Metanephros (tissue), 2 donors: ENCODE measurements at places on chromosomes 2 and 18. TPM values are rescaled to one million over a fixed set of nuclear protein-coding genes. Genes with fewer than 3 reads are reported as not detected.

SCG2 gene
- 1.1 TPM for total RNA-seq

CTLA4 gene
- total RNA-seq = 0.29 TPM

RBKS gene
- 6.1 TPM for total RNA-seq

ZNF513 gene
- 14.4 TPM for total RNA-seq

GKN2 gene
- total RNA-seq = 0.53 TPM

CNOT9 gene
- total RNA-seq = 35.9 TPM

KYNU gene
- 5.1 TPM for total RNA-seq
